ENCODE measurements at places on chromosomes 1 and 21. TPM values are rescaled to one million over a fixed set of nuclear protein-coding genes. Genes with fewer than 3 reads are reported as not detected.

GJA9 gene
- not detected for total RNA-seq

UMODL1 gene
- 0.14 TPM for total RNA-seq

FCRL6 gene
- not detected for total RNA-seq

CD55 gene
- 109 TPM for total RNA-seq

IRF6 gene
- total RNA-seq, result 4.1 TPM

SLAMF8 gene
- 9.9 TPM for total RNA-seq

MAST2 gene
- total RNA-seq, result 61.2 TPM

RIPPLY3 gene
- total RNA-seq, result not detected

ANGPTL1 gene
- 51.0 TPM for total RNA-seq

HRNR gene
- not detected for total RNA-seq

DNA sequence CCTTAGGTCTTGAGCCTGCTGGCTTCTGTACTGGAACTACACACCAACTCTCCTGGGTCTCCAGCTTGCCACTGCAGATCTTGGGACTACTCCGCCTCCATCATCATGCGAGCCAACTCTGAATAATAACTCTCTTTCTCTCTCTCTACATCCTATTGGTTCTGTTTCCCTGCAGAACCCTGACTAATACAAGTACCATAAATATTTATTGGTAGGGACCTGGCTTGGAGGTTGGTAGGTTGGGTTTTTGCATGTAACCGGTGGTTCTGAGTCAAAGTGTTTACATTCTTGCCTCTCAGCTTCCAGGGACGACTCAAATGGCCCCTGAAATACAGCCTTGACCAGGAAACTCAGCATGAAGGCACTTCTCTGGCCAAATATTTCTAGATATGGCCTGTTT lies 110.4 kb downstream of the KCND3 start:
- no peak overlapping the region for H3K4me3 ChIP-seq
- H3K27ac ChIP-seq, result no peak overlapping the region
- H3K36me3 ChIP-seq, result no peaks in the 10 kb centered on the region
- no peak for DNase-seq
- no peaks in the 10 kb centered on the region for H3K27me3 ChIP-seq
- H3K4me1 ChIP-seq, result peaks cover 12% of the 10 kb centered on the region

DNA sequence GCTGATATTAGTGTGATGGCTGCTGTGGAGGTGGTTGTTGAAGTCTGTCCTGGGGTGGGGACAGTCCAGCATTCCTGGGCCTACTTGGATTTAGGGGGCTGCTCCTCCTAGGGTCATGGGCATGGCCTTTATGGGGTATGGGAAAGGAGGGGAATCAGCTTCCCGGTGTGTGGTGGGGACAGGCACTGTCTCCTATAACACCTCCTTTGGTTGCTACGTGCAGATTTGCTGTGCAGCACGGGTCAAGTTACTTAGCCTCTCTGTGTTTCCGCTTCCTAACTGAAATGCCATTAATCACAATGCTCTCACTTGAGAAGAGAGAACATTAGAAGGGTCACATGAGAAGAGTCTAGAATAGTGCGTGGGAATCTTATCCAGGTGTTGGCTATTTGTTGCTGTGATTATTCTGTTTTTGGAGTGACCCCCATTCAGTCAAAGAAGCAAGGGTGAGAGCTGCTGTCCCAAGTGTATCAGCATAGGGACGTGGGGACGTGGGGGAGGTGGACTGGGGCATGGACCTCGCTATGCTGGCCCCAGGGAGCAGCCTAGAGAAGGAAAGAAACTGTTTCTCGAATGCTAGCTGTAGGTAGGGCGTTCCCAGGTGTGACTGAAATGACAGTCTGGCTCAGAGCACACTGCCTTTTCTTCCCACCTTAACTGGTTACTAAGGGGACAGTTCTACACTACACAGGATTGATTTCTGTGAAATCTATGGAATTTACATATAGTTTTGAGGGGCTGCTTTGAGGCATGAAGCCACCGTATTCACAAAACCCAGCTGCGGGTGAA lies 19.9 kb downstream of the SOX13 start:
- no peaks in the 10 kb centered on the region for H3K27me3 ChIP-seq
- H3K4me3 ChIP-seq, result no peak overlapping the region
- peaks cover 24% of the 10 kb centered on the region for H3K4me1 ChIP-seq
- no peak overlapping the region for H3K27ac ChIP-seq

GRCh38 chr1:110164725-110165350 lies 14.5 kb downstream of the SLC6A17 start:
- no peak overlapping the region for H3K27ac ChIP-seq
- no peaks in the 10 kb centered on the region for H3K4me1 ChIP-seq
- no peaks in the 10 kb centered on the region for H3K36me3 ChIP-seq
- H3K4me3 ChIP-seq, result no peak overlapping the region
- no peaks in the 10 kb centered on the region for H3K27me3 ChIP-seq

DNA sequence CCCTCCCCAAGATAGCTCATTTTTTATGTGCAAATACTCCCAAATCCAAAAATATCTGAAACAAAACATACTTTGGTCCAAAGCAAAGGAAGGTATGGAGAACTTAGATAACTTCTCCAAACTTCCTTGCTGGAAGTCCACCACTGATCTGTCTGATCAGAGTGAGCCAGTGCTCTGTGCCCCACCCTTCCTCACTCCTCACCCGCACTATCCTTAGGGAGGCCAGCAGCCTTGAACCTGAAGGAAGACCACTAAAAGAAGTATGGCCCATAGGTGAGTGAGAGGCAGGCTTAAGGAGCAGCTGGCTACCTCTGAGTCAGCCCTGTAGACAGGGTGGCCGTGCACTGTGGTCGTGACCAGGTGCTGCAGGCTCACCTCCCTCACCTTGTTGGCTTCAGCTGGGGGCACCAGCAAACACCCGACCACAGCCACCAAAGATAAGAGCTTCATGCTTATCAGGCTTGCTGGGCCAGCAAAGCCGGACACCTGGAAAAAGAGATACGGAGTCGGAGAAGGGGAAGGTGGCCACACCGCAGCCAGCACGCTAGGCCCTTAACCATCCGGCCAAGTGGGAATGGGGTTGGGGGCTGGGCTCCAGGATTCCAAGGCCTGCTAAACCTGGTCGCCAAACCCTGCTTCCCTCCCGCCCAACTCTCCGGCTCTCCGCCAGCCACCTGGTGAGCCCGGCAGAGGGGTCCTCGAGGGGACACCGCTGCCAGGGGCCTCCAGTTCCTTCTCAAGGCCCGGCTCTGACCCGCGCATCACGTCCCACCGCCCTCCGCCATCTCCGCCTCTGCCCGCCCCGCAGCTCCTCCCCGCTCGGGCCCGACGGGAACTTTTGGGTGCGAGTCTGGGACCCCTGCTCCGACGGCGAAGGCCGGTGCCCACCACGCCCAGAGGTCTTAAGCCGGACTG lies 543 bp downstream of the TMEM9 start:
- peaks cover 9% of the 10 kb centered on the region for H3K4me1 ChIP-seq
- H3K36me3 ChIP-seq, result peaks cover 1% of the 10 kb centered on the region
- H3K27ac ChIP-seq, result no peak overlapping the region
- H3K27me3 ChIP-seq, result no peaks in the 10 kb centered on the region

DNA sequence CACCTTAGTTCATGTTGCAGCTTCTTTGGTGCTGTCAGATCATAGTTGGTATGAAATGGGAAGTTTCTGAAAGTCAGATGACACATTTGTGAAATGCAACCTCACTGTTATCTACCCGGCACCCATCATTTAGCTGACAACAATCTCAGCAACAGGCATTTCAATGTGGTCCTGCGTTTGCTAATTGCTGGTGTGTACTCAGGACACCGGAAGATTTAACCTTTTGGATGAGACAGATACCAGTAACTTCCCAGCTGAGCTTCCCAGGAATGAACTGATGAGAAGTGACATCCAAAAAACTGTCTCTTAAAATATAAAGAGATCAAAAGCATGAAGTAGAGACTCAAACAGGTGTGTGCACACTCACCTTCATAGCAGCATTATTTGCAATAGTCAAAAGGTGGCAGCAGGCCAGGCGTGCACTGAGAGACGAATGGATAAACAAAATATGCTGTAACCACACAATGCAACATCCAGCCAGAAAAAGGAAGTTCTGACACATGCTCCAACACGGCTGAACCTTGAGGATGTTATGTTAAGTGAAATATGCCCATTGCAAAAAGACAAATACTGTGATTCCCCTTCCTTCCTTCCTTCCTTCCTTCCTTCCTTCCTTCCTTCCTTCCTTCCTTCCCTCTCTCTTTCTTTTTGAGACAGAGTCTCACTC lies 7.9 kb upstream of the CLDN14 start:
- no peaks in the 10 kb centered on the region for H3K27me3 ChIP-seq
- no peak overlapping the region for H3K27ac ChIP-seq
- H3K4me1 ChIP-seq, result no peaks in the 10 kb centered on the region

DNA sequence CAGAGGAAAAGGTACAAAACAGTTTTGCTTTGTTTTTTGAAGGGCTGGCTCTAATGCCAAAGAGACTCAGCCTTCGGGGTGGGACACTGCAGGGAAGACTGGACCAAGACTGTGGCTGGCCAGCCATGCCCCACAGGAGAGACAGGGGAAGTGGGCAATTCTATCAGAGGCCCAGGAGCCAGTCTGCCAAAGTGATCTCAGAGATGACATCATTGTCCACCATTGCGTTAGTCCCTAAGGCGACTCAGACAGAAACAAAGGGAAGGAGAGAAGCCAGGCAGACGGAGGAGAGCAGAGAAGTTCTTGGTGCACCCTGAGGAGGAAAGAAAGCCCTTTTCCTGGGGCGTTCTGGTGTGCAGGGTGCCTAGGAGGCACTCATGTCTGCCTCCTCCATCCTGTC lies 26.4 kb downstream of the OPTC start:
- peaks cover 25% of the 10 kb centered on the region for H3K4me1 ChIP-seq
- no peak overlapping the region for H3K27ac ChIP-seq
- no peaks in the 10 kb centered on the region for H3K27me3 ChIP-seq
- no peak for DNase-seq

DNA sequence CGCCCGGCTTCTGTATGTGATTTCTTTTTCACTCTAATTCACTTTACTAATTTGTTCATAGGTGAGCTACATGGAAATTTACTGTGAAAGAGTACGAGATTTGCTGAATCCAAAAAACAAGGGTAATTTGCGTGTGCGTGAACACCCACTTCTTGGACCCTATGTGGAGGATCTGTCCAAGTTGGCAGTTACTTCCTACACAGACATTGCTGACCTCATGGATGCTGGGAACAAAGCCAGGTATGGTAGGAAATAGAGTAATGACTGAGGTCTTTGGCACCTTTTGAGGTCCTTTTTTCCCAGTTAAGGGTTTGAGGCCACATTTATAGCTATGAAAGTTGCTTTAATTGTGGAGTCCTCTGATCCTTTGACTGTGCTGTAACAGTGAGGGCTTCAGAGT lies 56.9 kb downstream of the KIF1B start:
- H3K36me3 ChIP-seq, result peaks cover 24% of the 10 kb centered on the region
- no peaks in the 10 kb centered on the region for H3K27me3 ChIP-seq
- H3K27ac ChIP-seq, result peak overlapping the region; percentile 18

DNA sequence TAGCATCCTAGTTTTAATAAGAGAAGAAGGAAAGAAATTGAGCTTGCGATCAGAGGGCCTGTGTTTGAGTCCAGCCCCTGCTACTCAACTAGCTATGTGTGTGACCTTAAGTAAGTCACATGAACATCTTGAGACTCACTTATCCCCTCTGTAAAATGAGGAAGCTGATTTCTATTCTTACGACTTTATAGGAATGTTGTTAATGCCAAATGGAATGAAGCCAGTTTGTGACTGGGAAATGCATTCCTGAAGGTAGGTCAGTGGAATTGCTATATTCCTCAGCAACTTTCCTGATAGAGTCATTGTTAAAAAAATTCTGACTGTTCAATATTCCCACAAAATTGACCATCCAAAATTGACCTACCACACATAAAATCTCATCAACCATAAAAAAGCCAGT lies 14.9 kb downstream of the FASLG start:
- H3K27ac ChIP-seq, result no peak overlapping the region
- no peaks in the 10 kb centered on the region for H3K4me1 ChIP-seq
- no peaks in the 10 kb centered on the region for H3K27me3 ChIP-seq

DNA sequence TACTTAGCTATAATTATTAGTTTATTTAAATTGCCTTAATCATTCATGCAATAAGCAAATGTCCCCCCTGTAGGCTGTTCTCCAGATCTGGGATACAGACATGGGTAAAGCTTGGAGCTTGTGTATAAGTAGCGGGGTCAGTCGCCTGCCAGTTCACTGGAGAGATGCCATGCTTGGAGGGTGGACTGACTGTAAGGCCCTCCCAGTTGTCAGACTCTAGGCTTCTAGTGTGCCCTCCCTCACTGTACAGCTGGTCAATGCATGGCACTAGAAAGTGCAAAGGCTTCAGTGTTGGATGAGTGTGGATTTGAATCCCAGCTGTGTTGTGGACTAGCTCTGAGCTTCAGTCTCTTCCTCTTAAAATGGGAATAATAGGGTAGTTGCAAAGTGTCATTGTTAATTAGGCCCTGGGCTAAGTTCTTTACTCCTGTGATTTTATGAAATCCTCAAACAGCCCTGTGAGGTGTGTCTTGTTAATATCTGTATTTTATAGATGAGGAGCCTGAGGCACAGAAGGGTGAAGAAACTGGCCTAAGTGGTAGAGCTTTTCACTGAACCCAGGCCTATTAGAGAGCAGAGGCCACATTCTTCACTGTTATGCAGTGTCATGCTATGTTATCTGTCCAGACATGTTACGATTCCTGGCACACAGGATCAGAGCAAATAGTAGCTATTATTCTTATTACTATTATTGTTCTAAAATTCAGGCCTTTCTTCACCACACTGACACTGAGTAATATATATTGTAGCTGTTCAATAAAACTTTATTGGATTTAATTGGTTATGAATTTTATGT lies 85.9 kb downstream of the ROR1 start:
- no peak for DNase-seq
- H3K27ac ChIP-seq, result peak overlapping the region; percentile 13
- no peaks in the 10 kb centered on the region for H3K27me3 ChIP-seq

- DNase-seq, result no peak
- no peak overlapping the region for H3K27ac ChIP-seq
- no peaks in the 10 kb centered on the region for H3K36me3 ChIP-seq
- no peaks in the 10 kb centered on the region for H3K27me3 ChIP-seq
- H3K4me1 ChIP-seq, result no peaks in the 10 kb centered on the region
These were observed 223.1 kb downstream of the NPHP4 start for GRCh38 chr1:5769146-5769545.

- DNase-seq, result no peak
- H3K4me3 ChIP-seq, result no peak overlapping the region
- no peak overlapping the region for H3K27ac ChIP-seq
- H3K4me1 ChIP-seq, result no peaks in the 10 kb centered on the region
These were observed 126.8 kb downstream of the ITSN1 start for GRCh38 chr21:33769057-33769456.

GRCh38 chr1:5758000-5758858 lies 234.0 kb downstream of the NPHP4 start:
- no peaks in the 10 kb centered on the region for H3K27me3 ChIP-seq
- no peak overlapping the region for H3K27ac ChIP-seq
- no peaks in the 10 kb centered on the region for H3K36me3 ChIP-seq
- H3K4me3 ChIP-seq, result no peak overlapping the region

- H3K4me3 ChIP-seq, result no peak overlapping the region
- peaks cover 18% of the 10 kb centered on the region for H3K4me1 ChIP-seq
- H3K36me3 ChIP-seq, result no peaks in the 10 kb centered on the region
- no peak overlapping the region for H3K27ac ChIP-seq
These were observed 149.5 kb downstream of the NOS1AP start for GRCh38 chr1:162218975-162219374.

DNA sequence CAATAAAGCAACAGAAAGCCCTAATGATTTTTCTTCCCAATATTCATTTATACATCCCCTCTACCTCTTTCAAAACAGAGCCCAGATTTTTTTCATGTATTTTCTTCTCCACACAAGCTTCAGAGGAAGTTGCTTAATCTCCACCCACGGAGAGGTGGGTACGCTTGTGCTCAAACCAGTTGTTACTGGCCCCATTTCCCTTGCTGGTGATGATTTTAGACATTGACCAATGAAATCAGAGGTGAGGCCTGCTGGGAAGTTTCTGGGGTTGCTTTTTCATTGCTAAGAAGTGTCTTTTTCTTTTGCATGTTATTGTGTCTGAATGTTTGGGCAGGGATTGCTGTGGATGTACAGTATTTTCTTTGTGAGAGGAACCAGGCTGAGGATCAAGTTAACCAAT lies 448.1 kb upstream of the B3GALT2 start:
- DNase-seq, result no peak
- no peak overlapping the region for H3K4me3 ChIP-seq
- no peaks in the 10 kb centered on the region for H3K27me3 ChIP-seq
- H3K4me1 ChIP-seq, result no peaks in the 10 kb centered on the region

Measured in thoracic aorta (tissue), 2 donors.